Activated T-cell treated with anti-CD3 and anti-CD28 coated beads for 1 hour (primary cell): ENCODE measurements at places on chromosomes 13 and 19.

DNA sequence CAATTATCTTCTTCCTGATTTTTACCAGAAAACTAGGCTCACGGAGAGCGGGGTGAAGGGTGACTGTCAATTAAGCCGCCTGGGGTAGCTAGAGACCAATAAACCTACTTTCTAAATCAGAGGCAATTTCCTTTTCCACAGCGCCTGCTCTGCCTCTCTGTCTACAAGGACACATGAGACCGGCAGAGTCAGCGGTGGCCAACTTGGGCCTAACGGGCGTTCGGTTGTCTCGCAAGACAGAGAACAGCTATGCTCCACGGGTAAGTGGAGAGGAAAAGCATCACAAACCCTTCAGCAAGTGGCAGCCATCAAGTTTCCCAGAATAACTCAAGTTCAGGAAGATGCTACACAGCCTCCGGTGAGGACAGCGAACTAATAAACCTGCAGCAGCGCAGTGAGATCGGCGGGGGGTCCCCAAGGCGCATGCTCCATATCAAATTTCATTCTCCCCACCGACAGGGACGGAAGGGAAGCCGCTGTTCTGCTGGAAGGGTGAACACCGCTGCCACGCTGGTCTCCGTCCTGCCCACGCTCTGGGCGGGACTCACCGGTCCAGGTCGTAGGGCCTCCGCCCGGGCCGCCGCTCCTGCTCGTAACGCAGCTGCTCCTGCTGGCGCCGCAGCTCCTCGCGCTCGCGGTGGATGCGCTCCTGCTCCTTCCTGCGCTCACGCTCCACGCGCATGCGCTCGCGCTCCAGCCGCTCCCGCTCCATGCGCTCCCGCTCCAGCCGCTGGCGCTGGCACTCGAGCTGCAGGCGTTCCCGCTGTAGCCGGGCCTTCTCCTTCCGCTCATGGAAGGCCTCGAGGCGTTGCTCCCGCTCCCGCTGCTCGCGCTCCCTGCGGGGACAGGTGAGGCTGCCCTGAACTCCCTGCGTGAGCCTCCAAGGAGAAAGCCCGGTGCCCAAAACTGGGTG lies 25.8 kb upstream of the TINCR start:
- no peak for DNase-seq

GRCh38 chr13:67143544-67144115 lies 86.5 kb downstream of the PCDH9 start:
- DNase-seq, result no peak

DNA sequence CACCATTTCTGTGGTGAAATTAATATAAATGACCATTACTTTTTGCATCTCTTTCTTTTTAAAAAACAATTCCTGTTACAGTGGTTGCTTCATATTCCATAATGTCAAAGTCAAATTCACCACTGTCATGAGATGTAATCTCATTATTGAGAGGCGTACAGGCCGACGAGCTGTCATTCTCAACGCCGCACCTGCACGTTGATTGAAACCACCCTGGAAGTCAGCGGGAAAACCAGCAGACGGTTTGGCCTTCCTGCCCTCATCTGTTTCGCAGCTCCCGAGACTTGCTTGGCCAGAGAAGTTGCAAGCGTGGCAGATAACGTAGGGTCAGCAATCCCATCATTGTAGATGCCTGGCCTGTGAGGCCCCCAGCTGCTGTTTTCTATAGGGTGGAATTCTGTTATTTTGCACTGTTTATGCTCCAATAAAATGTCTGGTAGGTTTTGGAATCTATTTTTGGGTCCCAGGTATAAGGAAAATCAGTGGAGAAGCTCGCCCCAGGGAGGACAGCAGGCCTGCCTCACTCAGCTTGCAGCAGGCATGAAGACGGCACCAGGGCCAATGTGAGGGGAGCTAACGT lies 153.4 kb downstream of the SOX1 start:
- no peak for DNase-seq

GRCh38 chr19:39970425-39970674 lies 615 bp upstream of the PSMC4 start:
- no peak for DNase-seq

- no peak for DNase-seq
Observed at GRCh38 chr13:57633950-57634838, 2.6 kb downstream of the PCDH17 start.

GRCh38 chr19:54141356-54141755 lies 3.8 kb downstream of the CNOT3 start:
- DNase-seq, result no peak

DNA sequence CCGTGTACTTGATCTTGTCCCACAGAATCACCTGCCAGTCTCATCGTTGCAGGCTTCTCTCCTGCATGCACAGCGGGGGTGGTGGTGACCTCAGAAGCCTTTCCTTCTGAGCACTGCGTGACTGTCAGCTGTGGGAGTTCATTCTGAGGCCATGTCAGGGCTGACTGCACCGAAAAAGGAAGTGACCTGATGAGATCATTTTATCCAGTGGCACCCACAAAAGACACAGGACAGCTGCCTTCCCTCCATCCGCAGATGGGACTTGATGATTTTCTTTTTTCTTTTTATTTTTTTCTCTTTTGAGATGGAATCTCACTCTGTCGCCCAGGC lies 89.7 kb downstream of the RAB20 start:
- no peak for DNase-seq

- DNase-seq, result no peak
Observed at GRCh38 chr13:24066405-24067295, 93.9 kb upstream of the SPATA13 start.

DNA sequence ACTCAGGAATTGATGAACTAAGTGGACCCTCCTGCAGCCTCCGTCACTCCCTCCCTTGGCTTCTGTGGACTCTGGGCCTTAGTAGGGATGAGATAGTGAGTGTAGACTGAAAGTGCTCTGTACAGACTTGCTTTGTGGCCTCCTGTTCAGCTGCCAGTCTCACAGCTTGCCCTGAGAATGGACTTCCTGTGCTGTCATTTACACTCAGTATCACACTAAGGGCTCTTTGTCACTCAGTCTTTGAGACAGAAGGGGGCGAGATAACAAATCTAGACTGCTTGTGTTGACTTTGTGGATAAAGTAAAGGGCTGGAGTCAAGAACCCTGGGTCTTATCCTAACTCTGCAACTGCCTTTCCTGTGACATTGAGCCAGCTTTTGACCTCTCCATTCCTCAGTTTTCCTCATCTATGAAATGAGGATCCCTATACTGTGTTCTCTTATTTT lies 21.0 kb upstream of the SPRY2 start:
- DNase-seq, result no peak

DNA sequence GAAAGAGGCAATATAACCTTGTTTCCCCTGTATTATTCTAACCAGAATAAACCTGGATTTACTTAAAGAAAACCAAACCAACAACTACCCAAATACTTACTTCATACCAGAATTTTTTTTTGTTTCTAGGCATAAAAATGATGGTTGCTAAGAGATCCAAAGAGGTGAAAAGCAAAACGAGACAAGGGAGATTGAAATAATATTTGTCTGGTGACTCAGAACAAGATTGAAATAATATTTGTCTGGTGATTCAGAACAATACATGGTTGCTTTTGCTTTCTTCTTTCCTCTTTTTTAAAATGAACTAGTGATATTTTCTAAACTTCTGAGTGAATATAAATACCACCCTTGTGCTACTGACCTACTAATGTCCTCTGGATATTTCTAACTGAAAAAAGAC lies 592.9 kb downstream of the KCTD12 start:
- DNase-seq, result no peak

GRCh38 chr19:15629003-15629880 lies 11.5 kb upstream of the CYP4F3 start:
- peak; percentile 94 for DNase-seq

- no peak for DNase-seq
Observed at GRCh38 chr13:97307882-97308624, 85.9 kb downstream of the MBNL2 start.

DNA sequence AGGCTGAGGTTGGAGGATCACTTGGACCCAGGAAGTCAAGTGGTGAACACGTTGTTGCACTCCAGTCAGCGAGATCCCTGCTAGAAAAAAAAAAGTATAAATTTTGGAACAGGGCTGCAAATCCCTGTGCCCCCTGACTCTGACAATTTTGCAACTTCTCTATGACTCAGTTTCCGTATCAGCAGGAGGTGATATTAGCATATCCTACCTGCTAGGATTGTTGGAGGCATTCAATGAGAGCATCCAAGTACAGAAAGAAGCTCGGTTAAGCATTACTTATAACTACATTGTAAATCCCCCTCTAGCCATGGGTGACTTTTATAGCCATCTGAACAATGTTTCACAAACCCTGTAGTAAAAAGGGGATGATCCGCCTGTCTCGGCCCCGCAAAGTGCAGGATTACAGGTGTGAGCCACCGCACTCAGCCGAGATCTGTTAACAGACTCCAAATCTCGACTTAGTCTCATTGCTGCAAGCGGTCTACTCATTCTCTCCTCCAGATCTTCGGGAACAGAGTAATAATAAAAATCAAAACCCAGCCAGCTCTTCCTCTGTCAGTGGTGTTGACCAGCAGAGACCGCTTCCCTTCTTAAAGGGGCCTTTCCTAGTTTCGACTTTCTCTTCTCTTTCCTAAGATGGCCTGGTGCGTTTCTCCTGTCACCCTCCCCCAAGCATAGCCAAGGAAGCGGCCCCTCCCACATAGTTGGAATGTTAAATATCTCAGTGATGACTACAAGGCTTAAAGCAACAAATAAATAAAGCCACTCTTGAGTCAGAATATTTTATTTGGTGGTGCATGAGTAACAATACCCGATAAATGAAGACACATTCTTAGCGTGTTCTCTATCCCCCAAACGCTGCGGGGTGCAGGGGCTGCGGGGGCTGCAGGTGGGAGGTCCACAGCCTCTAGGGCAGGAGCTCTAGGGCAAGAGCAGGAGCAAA lies 10.3 kb upstream of the BICRA start:
- no peak for DNase-seq

- peak; percentile 93 for DNase-seq
Observed at GRCh38 chr19:36115453-36116343, at the start of gene TBCB. Gene TBCB (plus strand): TSS chr19:36115468. CDS start chr19:36115561, 93 bp downstream.

DNA sequence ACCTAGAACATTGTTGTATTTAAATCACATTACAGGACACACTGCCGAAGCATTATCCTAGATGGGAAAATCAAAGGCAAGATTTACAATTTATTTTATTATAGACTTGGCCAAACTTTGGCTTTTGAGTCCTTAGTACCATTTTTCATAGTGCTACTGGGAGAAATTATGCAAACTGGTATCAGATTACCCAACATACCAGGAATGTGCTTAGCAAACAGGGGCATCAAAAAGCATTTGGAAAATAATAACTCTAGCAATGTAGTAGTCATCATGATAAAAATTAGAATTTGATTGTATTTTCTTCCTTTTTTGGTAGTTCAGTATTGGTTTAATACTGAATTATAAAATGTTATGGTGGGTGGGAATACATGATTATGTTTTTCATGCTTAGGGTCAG lies 34.0 kb downstream of the GPC6 start:
- no peak for DNase-seq

DNA sequence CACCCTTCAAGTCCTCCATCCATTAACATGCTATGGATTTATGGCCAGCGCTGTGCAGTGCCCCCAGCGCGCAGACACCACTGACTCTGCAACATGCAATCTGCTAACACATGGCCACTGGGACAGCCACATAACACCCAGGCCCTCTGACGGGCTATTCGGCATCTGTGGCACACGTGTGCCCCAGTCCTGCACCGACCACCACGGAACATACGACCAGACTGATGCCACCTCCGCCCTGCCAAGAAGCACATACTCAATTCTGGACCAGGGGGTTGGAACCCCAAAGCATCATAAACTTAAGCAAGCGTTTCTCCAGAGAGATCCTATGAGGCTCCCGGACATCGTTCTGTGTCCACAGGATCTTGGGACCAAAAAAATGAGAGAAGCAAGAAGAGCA lies 9.8 kb downstream of the STK24 start:
- no peak for DNase-seq

- DNase-seq, result no peak
Observed at GRCh38 chr13:79710376-79710775, 229.4 kb downstream of the NDFIP2 start.

GRCh38 chr19:4057931-4058692 lies 8.6 kb downstream of the ZBTB7A start:
- DNase-seq, result no peak

- no peak for DNase-seq
Observed at GRCh38 chr13:22770891-22771290, 409.9 kb upstream of the SGCG start.

- peak; percentile 22 for DNase-seq
Observed at GRCh38 chr13:79393564-79394249, 12.3 kb downstream of the RBM26 start.

DNA sequence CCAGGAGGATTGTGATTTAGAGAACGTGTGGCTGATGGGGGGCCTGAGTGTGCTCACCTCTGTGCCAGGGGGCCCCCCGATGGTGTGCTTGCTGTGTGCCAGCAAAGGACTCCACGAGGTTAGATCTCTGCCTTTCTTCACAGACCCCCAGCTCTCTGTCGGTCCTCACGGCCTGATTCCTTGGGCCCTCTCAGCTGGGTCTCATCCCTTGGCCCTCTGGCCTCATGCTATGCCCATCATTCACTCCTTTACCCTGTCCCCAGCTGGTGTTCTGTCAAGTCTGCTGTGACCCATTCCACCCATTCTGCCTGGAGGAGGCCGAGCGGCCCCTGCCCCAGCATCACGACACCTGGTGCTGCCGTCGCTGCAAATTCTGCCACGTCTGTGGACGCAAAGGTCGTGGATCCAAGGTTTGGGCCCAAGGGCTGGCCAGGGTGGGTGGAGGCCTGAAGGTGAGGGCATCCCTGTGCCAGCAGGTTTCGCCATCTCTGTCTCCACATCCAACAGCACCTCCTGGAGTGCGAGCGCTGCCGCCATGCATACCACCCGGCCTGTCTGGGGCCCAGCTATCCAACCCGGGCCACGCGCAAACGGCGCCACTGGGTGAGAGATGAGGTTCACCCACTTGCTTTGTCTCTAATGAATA lies 7.5 kb downstream of the KMT2B start:
- no peak for DNase-seq

DNA sequence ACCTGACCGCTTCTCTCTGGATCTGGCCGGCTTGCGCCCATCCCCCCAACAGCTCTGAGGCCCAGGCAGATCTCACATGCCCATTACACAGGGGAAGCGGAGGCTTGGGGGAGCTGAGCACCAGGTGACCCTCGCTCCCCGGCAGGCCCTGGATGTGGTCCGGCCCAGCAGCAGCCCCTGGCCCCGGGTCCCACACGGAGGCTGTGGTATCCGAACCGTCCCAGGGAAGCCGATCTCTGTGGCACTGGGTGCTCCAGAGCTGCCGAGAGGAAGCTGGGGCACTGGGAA lies 27.7 kb downstream of the SBNO2 start:
- DNase-seq, result no peak

DNA sequence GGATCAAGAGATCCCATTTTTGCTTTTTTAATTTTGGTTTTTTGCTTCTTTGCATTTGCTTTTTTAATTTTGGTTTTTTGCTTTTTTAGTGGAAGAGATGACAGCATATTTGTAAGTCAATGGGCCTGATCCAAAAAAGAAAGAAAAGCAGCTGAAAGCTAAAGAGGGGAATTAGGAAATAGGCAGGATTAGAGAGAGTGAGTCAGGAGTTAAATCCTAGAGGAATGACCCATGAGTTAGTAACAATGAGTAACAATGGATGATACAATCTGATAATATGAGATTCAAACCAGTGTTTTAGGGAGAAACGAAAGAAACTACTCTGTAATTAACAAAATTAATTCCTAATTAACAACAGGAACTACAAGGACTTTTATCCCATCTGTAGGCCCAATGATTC lies 111.2 kb upstream of the SGCG start:
- no peak for DNase-seq

GRCh38 chr13:81872581-81872980 lies 1531.7 kb upstream of the SPRY2 start:
- DNase-seq, result no peak

- peak; percentile 62 for DNase-seq
Observed at GRCh38 chr19:46537136-46538097, 41.8 kb upstream of the PNMA8B start.

- DNase-seq, result no peak
Observed at GRCh38 chr13:27967736-27968315, 1.3 kb downstream of the CDX2 start.

GRCh38 chr19:27673986-27674385 lies 1539.0 kb downstream of the UQCRFS1 start:
- no peak for DNase-seq
